ENCODE measurements at places on chromosomes 1 and 21. TPM values are rescaled to one million over a fixed set of nuclear protein-coding genes. Genes with fewer than 3 reads are reported as not detected.

- no peak for DNase-seq
These were observed 522.1 kb upstream of the LRRC7 start for GRCh38 chr1:69045572-69045971.

- DNase-seq = no peak
These were observed 181.0 kb downstream of the SPATA17 start for GRCh38 chr1:217812175-217812574.

DNA sequence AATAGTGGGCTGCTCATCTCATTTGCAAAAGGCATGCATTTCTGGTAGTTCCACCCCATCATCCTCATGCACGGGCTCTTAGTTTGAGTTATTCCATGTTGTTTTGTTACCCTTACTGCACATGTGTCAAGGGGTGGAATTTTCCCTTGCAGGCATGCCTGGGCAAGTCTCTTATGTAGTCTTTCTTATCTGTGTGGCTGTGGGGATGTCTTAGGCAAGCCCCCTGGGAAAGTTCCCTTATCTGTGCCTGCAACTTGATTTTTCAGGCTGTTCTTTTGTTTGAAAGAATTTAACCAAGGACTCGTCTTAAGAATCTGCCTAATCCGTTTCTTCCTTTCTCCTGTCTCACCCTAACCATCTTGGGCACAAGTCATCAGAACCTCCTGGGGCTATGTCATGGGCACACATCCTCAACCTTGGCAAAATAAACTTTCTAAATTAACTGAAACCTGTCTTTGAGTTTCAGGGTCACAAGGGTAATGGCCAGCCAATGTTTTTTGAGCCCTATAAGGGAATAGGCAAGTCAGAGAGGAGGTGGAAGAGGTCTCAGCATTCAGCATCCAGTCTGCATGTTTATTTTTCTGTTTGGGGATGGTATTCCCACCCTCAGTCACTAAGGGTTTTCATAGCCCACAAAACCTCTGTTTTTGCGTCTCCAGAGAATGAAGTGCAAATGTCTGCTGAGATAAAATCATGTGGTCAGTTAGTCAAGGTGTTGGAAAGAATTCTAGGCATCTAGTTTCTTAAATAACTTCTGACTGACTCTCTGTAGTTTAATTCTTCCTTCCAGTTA, 579.7 kb downstream of the PLA2G4A start:
- no peak for DNase-seq

GRCh38 chr21:15534450-15534886, 195.3 kb upstream of the USP25 start:
- no peak for DNase-seq

DNA sequence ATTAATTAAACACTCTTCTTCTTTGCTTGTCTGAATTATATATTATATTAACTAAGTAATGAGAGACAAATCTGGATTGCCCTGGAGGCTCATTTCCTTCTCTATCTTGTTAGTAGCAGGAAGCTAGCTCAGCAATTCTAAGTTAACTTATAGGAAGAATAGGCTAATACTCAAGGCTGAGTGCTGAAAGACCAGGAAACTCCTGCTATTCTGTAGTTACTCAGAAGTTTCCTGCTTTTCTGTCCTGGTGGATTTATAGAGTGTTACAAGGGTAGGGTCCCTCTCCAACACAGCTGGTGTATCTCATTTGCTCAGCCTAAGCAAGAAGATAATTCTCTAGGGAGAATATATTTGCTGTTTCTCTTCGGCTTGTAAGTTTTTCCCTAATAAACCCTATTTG, 29.2 kb downstream of the HSPA13 start:
- no peak for DNase-seq

DNA sequence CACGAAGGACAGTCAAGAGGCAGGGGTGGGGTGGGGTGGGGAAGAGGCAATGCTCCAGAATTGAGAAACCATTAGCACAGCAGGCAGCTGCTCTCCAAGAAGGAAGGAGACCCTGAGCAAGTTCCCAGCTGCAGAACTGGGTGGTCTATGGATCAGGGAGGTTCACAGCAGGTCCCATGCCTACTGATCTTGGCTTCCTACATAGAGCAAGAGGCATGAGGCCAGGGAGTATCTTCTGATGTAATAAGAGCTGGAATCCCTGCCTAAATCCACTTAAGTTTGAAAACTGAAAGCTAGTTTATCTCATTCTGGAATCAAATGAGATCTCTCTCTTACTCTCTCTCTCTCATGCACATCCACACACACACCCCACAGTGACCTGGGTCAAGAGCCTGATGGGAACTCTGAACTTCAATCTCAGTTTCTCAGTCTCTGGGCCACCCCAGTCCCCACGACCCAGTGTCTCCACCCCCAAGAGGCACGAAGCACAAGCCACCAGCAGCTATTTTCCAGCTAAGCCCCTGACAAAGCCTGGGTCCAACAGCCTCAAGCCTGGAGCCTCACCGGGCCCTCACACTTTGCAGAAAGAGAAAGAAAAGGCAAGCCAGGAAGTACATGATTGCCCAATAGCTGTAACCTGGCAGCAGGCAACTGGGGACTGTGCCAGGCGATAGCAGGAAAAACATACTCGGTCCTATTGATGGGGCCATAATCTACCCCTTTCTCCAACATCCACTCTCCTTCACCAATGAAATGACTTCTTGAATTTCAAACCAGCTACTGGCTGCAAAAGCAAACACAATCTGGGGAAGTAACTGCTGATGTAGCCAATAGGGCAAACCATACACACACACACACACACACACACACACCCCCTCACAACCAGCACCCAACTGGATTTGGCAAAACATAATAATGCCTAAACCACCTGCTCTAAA, 2.2 kb downstream of the NUAK2 start:
- no peak for DNase-seq

GRCh38 chr1:84896279-84896678, 3.3 kb upstream of the LPAR3 start:
- DNase-seq = no peak

- DNase-seq = no peak
These were observed 16.4 kb downstream of the EPHA10 start for GRCh38 chr1:37748565-37748964.

DNA sequence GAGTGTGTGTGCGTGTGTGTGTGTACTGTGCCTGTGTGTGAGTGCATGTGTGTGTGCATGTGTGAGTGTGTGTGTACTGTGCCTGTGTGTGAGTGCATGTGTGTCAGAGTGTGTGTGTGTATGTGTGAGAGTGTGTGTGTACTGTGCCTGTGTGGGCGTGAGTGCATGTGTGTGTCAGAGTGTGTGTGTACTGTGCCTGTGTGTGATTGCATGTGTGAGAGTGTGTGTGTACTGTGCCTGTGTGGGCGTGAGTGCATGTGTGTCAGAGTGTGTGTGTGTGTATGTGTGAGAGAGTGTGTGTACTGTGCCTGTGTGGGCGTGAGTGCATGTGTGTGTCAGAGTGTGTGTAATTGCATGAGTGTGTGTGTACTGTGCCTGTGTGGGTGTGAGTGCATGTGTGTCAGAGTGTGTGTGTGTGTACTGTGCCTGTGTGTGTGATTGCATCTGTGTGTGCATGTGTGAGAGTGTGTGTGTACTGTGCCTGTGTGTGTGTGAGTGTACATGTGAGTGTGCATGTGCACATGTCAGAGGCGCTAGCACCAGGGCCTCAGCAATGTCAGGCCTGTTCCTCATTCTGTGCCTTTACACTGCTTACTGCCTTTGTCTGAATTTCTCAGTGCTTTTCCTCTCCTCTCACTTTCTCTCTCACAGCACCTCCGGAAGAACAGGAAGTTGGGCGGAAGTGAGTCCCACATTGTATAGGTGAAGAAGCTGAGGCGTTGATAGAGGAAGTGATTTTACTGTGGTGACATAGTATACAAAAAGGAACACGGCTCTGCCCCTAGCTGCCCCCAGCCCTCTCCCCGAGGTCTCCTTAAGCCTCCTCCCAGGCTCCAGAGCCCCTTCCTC, 4.9 kb downstream of the SLC5A9 start:
- DNase-seq = no peak

- DNase-seq = no peak
These were observed 8.6 kb upstream of the RASSF5 start for GRCh38 chr1:206498685-206499084.

DNA sequence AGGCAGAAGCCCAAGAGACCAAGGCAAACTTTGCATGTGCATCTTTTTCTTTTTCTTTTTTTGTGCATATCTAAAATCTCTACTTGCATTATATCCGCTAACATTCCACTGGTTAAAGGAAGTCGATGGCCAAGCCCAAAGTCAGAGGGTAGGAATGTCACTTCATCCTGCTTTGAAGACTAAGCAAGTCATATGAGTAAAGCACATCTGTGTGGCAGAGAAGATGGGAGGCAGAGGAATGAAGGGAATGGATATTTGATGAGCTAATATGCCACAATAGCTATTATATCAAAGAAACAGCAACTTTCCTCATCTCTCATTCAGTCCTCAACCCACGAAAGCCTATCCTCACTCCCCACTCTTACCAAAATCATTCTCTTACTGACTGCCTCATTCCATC, 59.3 kb downstream of the RNF220 start:
- DNase-seq = no peak

- no peak for DNase-seq
These were observed 58.6 kb downstream of the H3-3A start for GRCh38 chr1:226121049-226121586.

GRCh38 chr1:17065666-17066065, 11.8 kb upstream of the SDHB start:
- DNase-seq = no peak

The BLACAT1 gene
- not detected for total RNA-seq

The KRTAP19-3 gene
- total RNA-seq = not detected

The KIAA0040 gene
- 18.6 TPM for total RNA-seq

The VTCN1 gene
- not detected for total RNA-seq

The RGS13 gene
- total RNA-seq = not detected

The NUDT4B gene
- total RNA-seq = 46.7 TPM

The KIAA1614 gene
- total RNA-seq = 5.1 TPM

The LSS gene
- 136 TPM for total RNA-seq

The S100A12 gene
- not detected for total RNA-seq
